Hair follicular keratinocyte (primary cell): ENCODE measurements at places on chromosomes 2 and 18. TPM values are rescaled to one million over a fixed set of nuclear protein-coding genes. Genes with fewer than 3 reads are reported as not detected.

DPP10 gene
- 0.78 TPM in 1 of 2 replicates, not detected in the other for total RNA-seq

CMPK2 gene
- 0.19 and 0.39 TPM in 2 replicates for total RNA-seq

ALK gene
- under 0.01 TPM in 1 of 2 replicates, not detected in the other for total RNA-seq

AOX1 gene
- 17.5 and 21.3 TPM in 2 replicates for total RNA-seq

SLC23A3 gene
- total RNA-seq, result 0.11 and 0.39 TPM in 2 replicates
